ENCODE measurements at places on chromosomes 5 and 9.

GRCh38 chr5:76836181-76836580, 13.6 kb upstream of the S100Z start:
- no peak for DNase-seq

DNA sequence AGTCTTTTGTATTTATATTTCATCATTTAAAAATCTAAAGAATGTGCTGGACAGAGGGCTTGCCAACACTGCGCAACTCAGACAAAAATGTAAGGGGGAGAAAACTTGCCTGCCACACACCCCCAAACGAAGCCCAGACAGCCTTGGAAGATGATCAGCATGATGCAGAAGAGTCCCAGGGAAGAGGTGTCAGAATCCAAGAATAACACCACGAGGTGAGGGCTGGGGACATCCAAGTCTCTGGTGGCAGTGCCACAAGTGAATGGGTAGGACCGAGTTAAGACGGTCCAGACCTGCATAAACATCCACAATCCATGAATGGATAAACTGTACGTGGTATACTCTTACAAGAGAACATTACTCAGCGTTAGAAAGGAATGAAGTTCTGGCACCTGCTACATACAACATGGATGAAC, 10.4 kb downstream of the EPB41L4B start:
- DNase-seq: no peak

- no peak for DNase-seq
Measured at GRCh38 chr5:149038336-149039080, 24.4 kb downstream of the SH3TC2 start.

DNA sequence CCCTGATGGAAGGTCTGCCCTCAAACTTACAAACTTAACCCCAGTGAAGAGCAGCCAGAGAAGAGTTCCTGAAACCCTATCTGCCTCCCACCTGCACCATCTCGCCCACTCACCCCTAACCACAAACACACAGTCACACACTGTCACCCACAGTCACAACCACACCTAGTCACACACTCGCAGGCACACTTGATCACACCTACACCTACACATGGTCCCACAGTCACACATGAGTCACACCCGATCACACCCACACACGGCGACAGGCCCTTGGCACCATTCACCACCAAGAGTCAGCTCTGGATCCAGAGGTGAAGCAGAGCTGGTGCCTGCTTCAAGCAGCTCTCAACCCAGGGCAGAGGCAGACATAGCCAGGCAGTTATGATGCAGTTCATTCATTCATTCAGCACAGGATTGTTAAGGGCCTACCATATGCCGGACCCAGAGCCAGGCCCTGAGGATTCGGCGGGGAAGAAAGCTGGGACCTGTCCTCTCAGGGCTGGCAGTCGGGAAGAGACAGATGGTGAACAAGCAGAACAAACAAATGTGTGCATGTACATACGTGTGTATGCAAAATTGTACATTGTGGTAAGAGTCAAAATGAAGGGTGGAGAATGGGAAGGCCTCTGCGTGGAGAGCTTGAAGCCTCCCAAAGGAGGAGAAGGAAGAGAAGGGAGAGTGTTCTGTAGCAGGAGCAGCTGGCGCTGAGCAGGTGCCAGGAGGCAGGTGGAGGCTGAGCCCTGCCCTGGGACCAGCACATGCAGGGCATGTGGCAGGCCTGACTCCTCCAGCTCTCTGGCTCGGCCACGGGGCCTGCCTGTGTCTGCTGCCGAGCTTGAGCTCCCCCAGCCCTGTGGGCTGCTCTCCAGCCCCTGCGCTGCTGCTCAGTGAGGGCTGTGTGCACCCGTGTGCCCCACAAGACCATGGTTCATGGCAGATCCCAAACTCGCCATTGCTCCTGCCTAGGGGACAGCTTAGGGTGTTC, 6.4 kb downstream of the TSPAN17 start:
- no peak for DNase-seq

DNA sequence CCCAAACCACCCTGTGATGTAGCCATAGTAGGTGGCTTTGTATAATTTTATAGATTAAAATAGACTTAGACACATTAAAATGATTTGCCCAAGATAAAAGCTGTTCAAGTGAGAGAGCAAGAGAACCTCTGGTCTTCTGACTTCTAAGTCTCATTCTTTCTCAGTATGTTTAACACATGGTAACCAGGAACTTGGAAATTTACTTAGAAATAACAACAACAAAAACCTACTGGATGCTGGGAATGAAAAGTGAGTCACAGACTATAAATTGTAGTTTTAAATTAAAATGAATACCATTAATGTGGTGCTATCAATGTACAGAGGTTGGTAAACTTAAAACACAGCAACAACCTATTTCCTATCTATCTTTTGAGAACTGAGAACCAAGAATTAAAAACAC, 30.4 kb downstream of the HMGCR start:
- DNase-seq: no peak

GRCh38 chr9:86731511-86732063, 215.7 kb downstream of the GAS1 start:
- no peak for DNase-seq

- DNase-seq: no peak
Measured at GRCh38 chr5:53429706-53430105, 50.7 kb upstream of the FST start.

DNA sequence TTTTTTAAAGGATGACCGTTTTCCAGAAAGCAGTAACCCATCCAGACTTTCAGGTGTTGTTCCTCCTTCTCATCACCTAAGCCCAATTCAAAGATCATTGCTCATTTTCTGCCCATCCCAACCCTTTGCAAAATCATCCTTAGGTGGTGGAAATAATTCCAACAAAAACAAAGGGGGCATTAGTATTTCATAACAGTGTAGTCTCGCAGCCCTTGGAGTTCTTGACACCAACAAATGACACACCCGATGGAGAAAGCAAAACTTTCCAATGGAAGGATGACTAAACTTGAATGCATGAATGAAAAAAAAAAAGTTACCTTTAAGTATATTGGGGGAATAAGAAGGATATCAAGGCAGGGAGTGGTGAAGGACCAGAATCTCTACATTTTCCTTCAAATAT, 117.0 kb downstream of the PAPPA start:
- no peak for DNase-seq

- no peak for DNase-seq
Measured at GRCh38 chr9:86825299-86825698, 122.0 kb downstream of the GAS1 start.

GRCh38 chr5:61397238-61397637, 65.2 kb downstream of the ZSWIM6 start:
- DNase-seq: no peak

- DNase-seq: no peak
Measured at GRCh38 chr5:119316906-119317305, 38.9 kb upstream of the TNFAIP8 start.

DNA sequence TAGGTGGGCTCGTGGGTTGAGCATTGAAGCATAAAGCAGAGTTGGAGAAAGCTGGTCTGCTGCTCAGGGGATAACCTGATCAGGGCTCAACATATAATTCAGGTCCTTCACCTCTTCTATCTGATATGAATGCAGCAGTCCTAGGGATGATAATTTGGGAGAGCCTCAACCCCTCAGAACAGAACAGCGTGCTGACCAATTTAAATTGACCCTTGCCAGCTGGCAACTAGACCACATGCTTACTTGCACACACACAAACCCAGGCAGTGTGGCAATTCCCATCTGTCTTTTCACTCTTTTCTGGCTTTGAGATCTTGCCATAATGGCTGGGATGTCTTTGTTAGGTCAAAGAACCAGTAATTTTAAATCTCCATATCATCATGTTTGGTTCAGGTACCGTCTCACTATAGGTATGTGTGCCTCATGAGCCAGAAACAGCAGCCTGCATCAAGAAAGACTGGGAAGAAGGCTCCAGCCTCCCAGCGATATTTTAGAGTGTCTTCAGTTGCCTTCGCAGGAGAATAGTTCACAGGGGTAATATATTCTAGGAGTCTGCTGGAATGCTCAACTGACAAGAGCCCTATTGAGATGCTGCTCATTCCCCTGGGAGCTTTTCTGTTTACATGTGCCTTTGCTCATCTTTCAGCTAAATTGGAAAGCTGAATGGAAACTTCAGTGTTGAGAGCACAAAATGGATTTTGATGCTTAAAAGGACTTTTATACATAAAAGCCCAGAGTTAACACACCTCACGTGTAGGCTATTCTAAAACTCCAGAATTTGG, 497.6 kb downstream of the RASEF start:
- no peak for DNase-seq

- DNase-seq: no peak
Measured at GRCh38 chr5:127290019-127290945, at the start of gene MEGF10. Gene MEGF10 (plus strand): TSS chr5:127290796. CDS start chr5:127331309, 40,513 bp downstream.

DNA sequence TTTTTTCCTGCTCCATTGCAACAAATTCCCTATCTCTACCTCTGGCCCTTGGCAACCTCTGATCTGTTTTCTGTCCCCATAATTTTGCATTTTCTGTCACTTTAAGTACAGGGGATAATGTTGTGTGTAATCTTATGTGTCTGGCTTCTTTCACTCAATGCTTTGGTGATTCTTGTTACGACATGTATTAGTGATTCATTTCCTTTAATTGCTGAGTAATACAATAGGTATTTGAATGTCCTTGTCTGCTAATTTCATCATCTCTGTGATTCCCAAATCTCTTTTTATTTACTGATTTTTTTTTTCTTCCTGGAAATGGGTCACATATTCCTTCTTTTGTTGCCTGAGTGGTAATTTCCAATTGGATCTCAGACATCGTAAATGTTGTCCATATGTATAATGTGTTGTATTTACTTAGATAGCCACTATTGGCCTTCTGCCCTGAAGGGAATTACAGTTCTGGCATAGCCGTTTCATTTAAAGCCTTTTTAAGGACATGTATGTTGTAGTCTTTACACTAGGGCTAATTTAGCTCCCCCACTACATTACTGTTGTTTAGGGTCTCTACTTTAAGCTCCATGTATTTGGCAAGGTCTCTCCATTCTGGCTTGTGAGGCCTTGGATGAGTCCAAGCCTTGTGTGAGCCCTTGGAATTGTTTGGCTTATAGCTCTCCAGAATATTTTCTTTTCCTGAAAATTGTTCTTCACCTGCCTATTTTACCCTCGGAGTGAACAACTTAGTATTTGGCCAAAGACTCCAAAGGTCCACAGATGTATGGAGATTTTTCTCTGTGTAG, 683.8 kb downstream of the LRRC70 start:
- DNase-seq: no peak

DNA sequence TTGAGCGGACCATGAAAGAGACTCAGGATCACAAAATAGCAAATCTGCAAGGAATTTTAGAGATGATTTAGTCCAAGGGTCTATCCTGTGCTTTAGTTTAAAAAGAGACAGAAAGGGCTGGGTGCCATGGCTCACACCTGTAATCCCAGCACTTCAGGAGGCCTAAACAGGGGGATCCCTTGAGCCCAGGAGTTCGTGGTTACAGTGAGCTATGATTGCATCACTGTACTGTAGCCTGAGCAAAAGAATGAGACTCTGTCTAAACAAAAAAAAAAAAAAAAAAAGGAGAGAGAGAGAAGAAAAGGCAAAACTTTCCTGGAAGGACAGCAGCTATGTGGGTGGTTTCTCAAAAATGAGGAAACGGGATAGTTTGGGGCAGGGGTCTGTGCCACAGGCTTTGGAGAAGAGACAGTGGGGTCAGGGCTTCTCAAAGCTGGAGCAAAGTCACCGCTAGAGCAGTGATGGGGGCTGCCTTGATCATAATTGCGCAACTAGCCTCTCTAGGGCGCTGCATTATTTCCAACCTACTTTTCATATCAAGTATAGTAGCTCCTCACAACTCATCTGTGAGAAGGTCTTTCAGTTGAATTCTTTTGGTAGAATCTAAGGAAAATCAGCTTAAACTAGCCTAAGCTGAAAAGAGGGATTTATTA, 8.5 kb upstream of the ANKH start:
- DNase-seq: no peak

- no peak for DNase-seq
Measured at GRCh38 chr9:101311758-101312420, 72.9 kb downstream of the BAAT start.

- no peak for DNase-seq
Measured at GRCh38 chr9:113298924-113299770, 4.0 kb downstream of the RNF183 start.

DNA sequence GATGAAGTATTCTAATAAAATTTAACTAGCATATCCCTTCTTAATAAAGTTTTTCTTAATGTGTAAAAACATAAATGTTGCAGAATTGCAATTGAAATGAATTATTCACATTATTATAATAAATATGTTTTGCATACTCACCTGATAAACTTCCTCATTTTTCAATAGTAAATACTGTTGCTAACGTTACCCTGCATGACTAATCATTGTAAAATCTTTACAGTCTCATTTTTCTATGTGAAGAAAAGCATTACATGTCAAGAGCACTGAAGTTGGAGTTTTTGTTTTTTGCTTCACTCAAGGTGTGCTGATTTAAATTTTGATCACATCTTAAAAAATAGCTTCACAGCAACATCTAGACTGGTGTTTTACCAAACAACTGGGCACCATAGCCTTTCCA, 157.2 kb upstream of the CDH18 start:
- no peak for DNase-seq

- peak; percentile 9 for DNase-seq
Measured at GRCh38 chr9:133792721-133793470, 54.7 kb upstream of the SARDH start.

- no peak for DNase-seq
Measured at GRCh38 chr9:34089311-34089710, 37.2 kb downstream of the DCAF12 start.

DNA sequence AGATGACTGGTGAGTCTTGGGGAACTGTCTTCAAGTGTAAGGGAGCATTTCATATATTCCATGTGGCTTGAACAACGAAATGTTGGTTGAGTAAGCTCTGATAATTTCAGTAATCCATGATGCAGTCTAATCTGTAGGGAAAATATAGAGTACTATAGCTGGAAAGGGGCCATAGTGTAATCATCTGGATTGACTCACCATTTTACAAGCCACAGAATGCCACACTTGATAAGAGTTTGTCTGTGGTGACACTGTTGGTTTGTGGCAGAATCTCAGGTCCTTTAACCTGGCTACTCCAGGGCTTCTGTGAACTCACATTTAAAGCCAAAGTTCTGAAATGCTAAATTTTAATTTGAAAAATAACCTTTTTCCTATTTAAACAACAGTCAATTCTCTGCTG, 16.3 kb upstream of the MAML1 start:
- no peak for DNase-seq

DNA sequence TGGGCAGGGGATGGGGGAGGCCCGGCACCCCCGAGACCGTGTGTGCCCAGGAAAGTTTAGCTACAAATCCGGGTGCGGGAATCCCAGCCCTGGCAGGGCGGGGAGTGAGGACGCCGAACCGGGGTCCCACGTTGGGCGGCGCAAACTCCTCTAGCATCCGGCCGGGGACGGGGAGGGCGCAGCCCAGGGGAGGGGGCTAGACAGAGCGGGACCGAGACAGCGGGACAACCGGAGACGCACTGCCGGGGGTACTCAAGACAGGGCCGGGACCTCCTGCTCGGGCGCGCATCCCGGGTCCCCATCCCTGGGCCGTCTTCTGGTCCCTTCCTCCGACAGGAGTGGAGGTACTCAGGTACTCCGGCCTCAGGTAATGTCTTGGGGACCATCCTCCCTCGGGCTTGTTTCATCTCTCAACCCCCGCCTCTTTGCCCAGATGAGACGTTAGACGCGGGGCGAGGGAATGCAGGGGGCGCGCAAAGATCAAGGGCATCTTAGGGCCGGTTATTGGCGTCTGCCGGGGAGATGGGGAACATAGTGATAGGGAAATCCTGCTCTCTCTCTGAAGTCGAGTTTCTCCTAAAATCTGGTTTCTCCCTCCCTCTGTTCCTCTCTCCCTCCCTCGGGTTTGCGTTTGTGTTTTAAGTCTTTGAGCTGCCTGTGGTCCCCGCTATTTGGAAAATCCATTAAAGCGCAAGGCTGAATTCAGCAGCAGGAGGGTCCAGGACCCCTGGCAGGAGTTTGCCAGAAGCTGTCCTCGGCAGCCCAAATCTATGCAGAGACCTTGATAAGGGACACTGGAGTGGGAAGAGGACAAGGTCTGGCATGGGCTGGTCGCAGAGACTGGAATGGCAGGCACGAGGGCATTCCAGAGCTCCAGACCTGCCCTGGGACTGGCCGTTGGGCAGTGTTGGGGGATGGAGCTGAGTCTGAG, 815 bp downstream of the PDZD2 start:
- DNase-seq: no peak
